Neural crest cell (in vitro differentiated cells): ENCODE measurements at places on chromosomes 1 and 21. TPM values are rescaled to one million over a fixed set of nuclear protein-coding genes. Genes with fewer than 3 reads are reported as not detected.

TRAF3IP3 gene
- total RNA-seq, result not detected in 2 replicates

ANKRD45 gene
- total RNA-seq, result 2.7 and 3.2 TPM in 2 replicates

HPCAL4 gene
- total RNA-seq, result 0.49 and 0.68 TPM in 2 replicates

DYRK3 gene
- 12.5 and 13.3 TPM in 2 replicates for total RNA-seq

OPTC gene
- not detected in 2 replicates for total RNA-seq

DMBX1 gene
- not detected in 2 replicates for total RNA-seq

DNA sequence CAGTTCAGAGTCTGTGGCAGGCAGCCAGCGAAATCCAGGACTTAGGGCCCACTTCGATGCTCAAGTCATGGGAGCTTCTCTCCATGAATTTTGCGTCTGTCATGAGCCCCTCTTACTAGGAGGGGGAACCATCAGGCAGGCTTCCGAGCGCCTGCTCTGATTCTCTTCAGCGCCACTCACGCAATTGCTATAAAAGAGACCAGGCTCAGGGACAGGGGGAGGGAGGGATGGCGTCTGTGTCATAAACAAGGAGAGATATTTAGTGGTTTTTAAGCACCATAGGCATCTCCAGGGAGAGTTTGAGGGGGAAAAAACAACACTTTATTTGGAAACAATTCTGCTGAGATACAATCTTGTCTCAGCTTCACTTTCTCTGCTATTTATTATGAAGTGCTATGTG, 60.6 kb downstream of the NAV1 start:
- no peaks in the 10 kb centered on the region for H3K4me1 ChIP-seq
- H3K27me3 ChIP-seq, result peaks cover 15% of the 10 kb centered on the region
- no peaks in the 10 kb centered on the region for H3K36me3 ChIP-seq
- H3K27ac ChIP-seq, result no peak overlapping the region
- DNase-seq, result no peak

DNA sequence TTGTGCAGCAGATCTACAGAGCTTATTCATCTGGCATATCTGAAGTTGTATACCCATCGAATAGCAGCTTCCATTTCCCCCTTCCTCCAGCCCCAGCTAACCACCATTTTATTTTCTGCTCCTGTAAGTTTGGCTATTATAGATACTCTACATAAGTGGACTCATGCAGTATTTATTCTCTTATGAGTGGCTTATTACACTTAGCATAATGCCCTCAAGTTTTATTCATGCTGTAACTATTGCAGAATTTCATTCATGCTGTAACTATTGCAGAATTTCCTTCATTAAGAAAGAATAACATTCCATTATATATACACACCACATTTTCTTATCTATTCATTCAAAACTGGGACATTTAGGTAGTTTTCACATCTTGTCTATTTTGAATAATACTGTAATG, 30.5 kb upstream of the IFI16 start:
- H3K27me3 ChIP-seq, result no peaks in the 10 kb centered on the region
- no peak for DNase-seq
- H3K4me1 ChIP-seq, result peaks cover 4% of the 10 kb centered on the region
- no peak overlapping the region for H3K27ac ChIP-seq

GRCh38 chr1:235917267-235917811, 50.6 kb upstream of the LYST start:
- no peak overlapping the region for H3K4me3 ChIP-seq
- no peak for DNase-seq
- no peak overlapping the region for H3K27ac ChIP-seq
- no peaks in the 10 kb centered on the region for H3K27me3 ChIP-seq

- peaks cover 10% of the 10 kb centered on the region for H3K36me3 ChIP-seq
- no peak for DNase-seq
- no peak overlapping the region for H3K27ac ChIP-seq
Observed at GRCh38 chr1:96187020-96187419, 534.6 kb upstream of the PTBP2 start.

- no peak for DNase-seq
- peaks cover 35% of the 10 kb centered on the region for H3K36me3 ChIP-seq
- no peaks in the 10 kb centered on the region for H3K27me3 ChIP-seq
- H3K27ac ChIP-seq, result no peak overlapping the region
- no peaks in the 10 kb centered on the region for H3K4me1 ChIP-seq
Observed at GRCh38 chr1:175944591-175944990, 201.2 kb upstream of the TNR start.

DNA sequence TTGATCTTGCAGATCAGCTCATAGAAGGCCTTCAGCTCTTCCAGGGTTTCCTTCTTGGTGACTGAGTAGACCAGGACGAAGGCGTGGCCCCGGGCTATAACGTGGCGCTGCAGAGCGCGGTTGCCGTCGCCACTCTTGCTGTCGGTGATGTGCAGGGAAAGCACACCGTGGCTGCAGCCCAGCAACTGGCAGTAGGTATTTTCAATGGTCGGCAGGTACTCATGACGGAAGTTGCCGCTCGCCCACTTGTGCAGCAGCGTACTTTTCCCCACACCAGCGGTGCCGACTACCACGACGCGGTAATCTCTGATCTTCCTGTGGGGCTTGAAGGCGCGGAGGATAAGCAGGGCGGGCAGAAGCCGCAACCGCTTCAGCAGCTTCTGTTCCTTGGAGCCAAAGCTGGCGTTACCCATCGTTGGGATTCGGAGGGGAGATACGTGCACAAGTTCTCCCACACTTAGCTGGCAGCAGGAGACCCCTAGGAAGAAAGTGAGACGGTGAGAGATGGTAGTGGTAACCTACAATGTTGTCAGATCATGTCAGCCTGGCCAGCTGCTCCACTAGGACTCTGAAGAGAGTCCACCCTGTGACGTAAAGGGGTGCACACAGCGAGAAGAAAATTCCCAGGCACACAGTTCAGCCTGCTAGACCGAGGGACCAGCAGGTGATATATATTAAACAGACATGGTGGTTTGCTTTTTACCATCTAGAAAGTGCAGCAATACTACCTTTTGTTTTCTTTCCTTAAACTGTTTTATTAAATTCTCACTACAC, 3.4 kb downstream of the DIRAS3 start:
- DNase-seq, result no peak
- H3K36me3 ChIP-seq, result peaks cover 3% of the 10 kb centered on the region
- H3K4me3 ChIP-seq, result no peak overlapping the region
- H3K27ac ChIP-seq, result no peak overlapping the region
- H3K4me1 ChIP-seq, result no peaks in the 10 kb centered on the region

GRCh38 chr21:39265603-39266002, 47.8 kb downstream of the BRWD1 start:
- no peaks in the 10 kb centered on the region for H3K27me3 ChIP-seq
- DNase-seq, result no peak
- peaks cover 23% of the 10 kb centered on the region for H3K36me3 ChIP-seq
- no peaks in the 10 kb centered on the region for H3K4me1 ChIP-seq
- no peak overlapping the region for H3K4me3 ChIP-seq

DNA sequence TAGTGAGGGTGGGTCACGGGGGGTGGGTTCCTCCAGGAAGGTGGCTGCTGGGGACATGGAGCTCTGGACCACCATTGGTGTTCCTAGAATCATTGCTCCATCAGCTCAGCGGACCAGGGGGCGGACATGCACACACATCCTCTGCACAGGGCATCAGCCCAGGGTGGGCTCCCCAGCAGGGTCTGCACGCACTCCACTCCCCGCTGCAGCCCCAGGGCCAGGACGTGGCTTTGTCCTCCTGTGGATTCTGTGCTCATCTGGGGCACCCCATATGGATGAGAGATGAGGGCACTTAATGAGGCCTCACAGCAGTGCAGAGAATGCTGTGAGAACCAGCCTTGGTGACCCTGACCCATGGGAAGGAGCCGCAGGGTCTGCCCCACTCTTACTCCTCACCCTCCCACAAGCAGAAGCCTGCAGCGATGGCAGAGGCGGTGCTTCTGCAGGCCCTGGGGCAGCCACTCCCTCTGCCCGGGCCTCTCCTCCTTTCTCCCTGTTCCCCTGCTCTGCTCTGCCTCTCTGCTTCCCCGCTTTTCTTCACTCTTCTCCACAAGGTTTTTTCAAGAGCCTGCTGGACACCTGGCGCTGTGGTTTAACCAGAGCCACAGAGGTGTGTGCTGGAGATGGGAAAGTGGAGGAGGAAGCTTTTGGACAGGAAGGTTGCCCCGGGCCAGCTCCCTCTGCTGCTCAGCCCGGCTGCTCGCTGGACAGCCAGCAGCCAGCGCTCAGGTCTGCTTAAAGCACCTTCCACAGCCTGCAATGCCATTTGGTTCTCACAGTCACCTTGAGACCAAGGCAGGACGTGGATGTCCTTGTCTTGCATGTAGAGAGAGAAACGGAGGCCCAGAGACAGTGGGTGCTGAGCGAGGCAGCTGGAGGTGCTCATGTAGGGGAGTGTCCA, 26.3 kb upstream of the PCBP3 start:
- H3K4me1 ChIP-seq, result peaks cover 10% of the 10 kb centered on the region
- peak overlapping the region; percentile 19 for H3K27ac ChIP-seq
- H3K4me3 ChIP-seq, result no peak overlapping the region
- no peak for DNase-seq
- peaks cover 7% of the 10 kb centered on the region for H3K27me3 ChIP-seq

- H3K4me3 ChIP-seq, result no peak overlapping the region
- no peaks in the 10 kb centered on the region for H3K36me3 ChIP-seq
- H3K27ac ChIP-seq, result no peak overlapping the region
- H3K27me3 ChIP-seq, result no peaks in the 10 kb centered on the region
Observed at GRCh38 chr1:31802190-31803150, 13.4 kb downstream of the SPOCD1 start.

DNA sequence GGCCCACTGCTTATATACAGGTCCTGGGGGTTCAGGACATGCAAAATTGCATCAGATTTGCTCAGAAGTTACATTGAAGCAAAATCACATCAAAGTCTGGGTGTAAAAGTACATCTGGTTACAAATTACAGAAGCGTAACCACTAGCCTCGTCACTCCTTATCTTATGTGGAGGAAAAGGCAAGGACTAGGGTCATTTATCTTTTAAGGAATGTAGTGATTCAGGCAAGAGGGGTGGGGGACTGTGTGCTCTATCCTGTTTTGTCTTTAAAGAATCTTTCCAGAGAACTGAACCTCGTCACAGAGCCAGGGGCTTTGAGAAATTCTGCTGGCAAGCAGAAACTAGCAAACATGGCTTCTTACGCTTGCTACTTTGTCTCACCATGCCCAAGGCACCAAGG, 61.1 kb upstream of the RAB4A start:
- no peak overlapping the region for H3K27ac ChIP-seq
- H3K4me1 ChIP-seq, result peaks cover 10% of the 10 kb centered on the region
- no peaks in the 10 kb centered on the region for H3K36me3 ChIP-seq
- H3K4me3 ChIP-seq, result no peak overlapping the region

DNA sequence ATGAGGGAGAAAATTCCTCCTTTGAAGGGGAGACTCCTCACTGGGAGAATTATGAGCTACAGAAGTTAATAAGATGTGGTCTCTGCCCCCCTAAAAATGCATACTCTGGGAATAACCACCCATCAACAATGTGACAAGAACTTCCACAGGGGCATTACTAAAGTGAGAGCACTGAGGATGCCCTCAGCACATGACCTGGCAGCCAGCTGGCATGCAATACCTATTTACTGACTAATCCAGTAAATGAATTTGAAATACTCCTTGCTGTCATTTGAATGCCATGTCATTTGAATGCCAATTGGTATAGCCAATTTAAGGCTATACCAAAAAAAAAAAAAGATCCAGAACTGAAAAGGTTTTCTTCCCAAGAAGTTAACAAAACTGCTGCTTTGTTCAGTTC, 30.8 kb downstream of the PLPP3 start:
- no peak overlapping the region for H3K4me3 ChIP-seq
- H3K27me3 ChIP-seq, result no peaks in the 10 kb centered on the region
- no peaks in the 10 kb centered on the region for H3K36me3 ChIP-seq
- no peak overlapping the region for H3K27ac ChIP-seq
- no peak for DNase-seq
- H3K4me1 ChIP-seq, result peaks cover 62% of the 10 kb centered on the region

DNA sequence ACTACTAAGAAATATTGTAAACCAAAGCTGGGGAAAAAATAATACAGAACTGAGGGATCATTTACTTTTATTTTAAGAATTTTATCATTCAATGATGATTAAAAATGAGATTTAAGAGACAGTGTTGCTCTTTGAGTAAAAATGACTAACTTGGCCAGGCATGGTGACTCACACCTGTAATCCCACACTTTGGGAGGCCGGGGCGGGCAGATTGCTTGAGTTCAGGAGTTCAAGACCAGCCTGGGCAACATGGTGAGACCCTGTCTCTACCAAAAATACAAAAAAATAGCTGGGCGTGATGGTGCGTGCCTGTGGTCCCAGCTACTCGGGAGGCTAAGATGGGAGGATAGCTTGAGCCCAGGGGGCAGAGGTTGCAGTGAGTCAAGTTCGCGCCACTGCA, 21.8 kb upstream of the PLEKHO1 start:
- no peaks in the 10 kb centered on the region for H3K4me1 ChIP-seq
- no peaks in the 10 kb centered on the region for H3K27me3 ChIP-seq
- no peaks in the 10 kb centered on the region for H3K36me3 ChIP-seq
- no peak overlapping the region for H3K27ac ChIP-seq
- no peak overlapping the region for H3K4me3 ChIP-seq
- no peak for DNase-seq

GRCh38 chr1:29676496-29676895, 440.2 kb downstream of the PTPRU start:
- no peaks in the 10 kb centered on the region for H3K27me3 ChIP-seq
- no peaks in the 10 kb centered on the region for H3K36me3 ChIP-seq
- DNase-seq, result no peak
- H3K4me3 ChIP-seq, result no peak overlapping the region
- H3K27ac ChIP-seq, result no peak overlapping the region

- DNase-seq, result no peak
- no peaks in the 10 kb centered on the region for H3K4me1 ChIP-seq
- peaks cover 61% of the 10 kb centered on the region for H3K36me3 ChIP-seq
- H3K4me3 ChIP-seq, result no peak overlapping the region
- H3K27ac ChIP-seq, result no peak overlapping the region
- H3K27me3 ChIP-seq, result no peaks in the 10 kb centered on the region
Observed at GRCh38 chr1:173467426-173467825, 9.7 kb upstream of the PRDX6 start.

GRCh38 chr1:94614996-94615395, 73.4 kb upstream of the F3 start:
- no peak overlapping the region for H3K4me3 ChIP-seq
- peaks cover 25% of the 10 kb centered on the region for H3K4me1 ChIP-seq
- no peak overlapping the region for H3K27ac ChIP-seq
- no peaks in the 10 kb centered on the region for H3K27me3 ChIP-seq

- no peak overlapping the region for H3K4me3 ChIP-seq
- H3K27me3 ChIP-seq, result peaks cover 40% of the 10 kb centered on the region
Observed at GRCh38 chr1:33683913-33684312, 180.0 kb upstream of the HMGB4 start.

GRCh38 chr1:57848406-57848805, 424.5 kb upstream of the DAB1 start:
- H3K36me3 ChIP-seq, result peaks cover 3% of the 10 kb centered on the region
- H3K4me1 ChIP-seq, result peaks cover 3% of the 10 kb centered on the region
- no peak for DNase-seq

GRCh38 chr1:205258719-205259118, 31.0 kb downstream of the TMCC2 start:
- H3K27me3 ChIP-seq, result no peaks in the 10 kb centered on the region
- no peak overlapping the region for H3K4me3 ChIP-seq
- H3K4me1 ChIP-seq, result peaks cover 35% of the 10 kb centered on the region
- peak overlapping the region; percentile 62 for H3K27ac ChIP-seq
- H3K36me3 ChIP-seq, result no peaks in the 10 kb centered on the region
- DNase-seq, result no peak

- peaks cover 6% of the 10 kb centered on the region for H3K27me3 ChIP-seq
- no peak overlapping the region for H3K4me3 ChIP-seq
- H3K4me1 ChIP-seq, result no peaks in the 10 kb centered on the region
- H3K36me3 ChIP-seq, result no peaks in the 10 kb centered on the region
Observed at GRCh38 chr1:241113557-241113956, 243.4 kb downstream of the RGS7 start.
